ENCODE measurements at places on chromosomes 3 and 15. TPM values are rescaled to one million over a fixed set of nuclear protein-coding genes. Genes with fewer than 3 reads are reported as not detected.
A peak's percentile ranks its signal among the peaks of the same experiment; 100 is the strongest.

- no peak for DNase-seq
Observed at GRCh38 chr3:81851176-81851575, 89.7 kb upstream of the GBE1 start.

DNA sequence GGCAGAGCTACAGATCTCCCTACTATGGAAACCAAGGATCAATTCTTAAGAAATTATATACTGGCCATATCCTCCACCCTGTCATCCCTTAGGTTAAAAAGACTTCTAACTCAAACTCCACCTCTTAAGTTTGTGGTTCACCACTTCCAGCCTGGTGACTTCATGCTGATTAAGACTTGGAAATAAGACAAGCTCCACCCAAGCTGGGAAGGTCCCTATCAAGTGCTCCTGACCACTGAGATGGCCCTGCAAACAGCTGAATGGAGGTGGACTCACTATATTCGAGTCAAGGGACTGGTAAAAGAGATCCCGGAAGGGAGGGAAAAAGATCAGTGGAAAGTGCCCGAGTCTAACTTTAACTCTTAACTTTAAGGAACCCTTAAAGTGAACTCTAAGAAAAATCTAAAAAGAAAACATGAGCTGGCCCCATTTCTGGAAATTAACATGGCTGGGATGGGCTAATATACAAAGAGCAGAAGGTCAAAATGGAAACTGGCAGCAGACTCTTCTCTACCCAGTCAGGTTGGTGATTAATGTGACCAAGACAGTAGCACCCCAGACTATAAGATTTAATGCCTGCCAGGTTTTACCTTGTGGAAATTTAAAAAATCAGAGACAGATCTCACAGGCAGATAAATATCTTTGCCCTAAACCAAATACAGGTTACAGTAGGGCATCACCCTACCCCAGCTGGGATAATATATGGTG is 43.9 kb downstream of the PPCDC start:
- DNase-seq: peak; percentile 7

- no peak for DNase-seq
Observed at GRCh38 chr15:69072906-69073305, 58.4 kb downstream of the NOX5 start.

CFAP100 gene
- 4.3 TPM for total RNA-seq
